MV-4-11 (cell line): ENCODE measurements at places on chromosomes 13 and 19.

- DNase-seq = no peak
These were observed 25.9 kb downstream of the ZSWIM9 start for GRCh38 chr19:48196321-48196763.

DNA sequence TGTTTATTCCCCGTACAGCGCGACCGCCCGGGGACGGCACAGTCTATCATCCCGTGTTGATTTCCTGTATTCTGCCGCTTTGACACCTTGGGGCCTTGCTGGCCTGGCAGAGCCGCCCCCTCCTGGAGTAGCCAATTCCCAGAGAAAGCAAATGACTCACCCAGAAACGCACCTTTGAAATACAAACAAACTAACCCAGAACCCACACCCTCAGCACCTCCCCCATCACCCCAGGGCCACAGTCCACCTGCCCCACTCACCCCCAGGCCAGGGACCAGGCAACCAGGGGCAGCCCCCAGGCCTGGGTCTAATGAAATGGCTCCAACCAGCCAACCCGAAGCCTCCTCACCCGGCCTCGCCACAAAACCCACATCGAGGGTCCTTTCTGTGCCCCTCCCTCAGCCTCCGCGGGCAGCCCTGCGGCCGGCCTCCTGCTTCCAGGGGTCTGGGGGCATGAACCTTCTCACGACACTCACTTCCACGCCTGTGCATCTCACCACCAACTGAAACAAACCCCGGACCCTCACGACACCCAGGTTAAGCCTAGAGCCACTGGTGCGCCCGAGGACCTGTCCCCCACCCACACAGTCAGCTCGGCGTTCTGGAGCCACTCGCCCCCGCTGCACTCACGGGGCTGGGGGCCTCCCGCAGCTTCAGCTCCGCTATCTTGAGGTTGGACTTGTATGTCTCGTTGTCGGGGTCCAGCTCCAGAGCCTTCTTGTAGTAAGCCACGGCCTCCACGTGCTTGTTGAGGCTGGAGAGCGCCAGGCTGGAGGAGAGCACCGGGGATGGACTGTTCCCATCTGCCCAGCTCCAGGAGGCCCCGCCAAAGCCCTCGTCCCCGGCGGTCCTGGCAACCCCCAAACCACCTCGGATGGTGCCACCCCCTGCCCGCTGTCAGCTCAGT lies 20.9 kb downstream of the SGTA start:
- DNase-seq = no peak

DNA sequence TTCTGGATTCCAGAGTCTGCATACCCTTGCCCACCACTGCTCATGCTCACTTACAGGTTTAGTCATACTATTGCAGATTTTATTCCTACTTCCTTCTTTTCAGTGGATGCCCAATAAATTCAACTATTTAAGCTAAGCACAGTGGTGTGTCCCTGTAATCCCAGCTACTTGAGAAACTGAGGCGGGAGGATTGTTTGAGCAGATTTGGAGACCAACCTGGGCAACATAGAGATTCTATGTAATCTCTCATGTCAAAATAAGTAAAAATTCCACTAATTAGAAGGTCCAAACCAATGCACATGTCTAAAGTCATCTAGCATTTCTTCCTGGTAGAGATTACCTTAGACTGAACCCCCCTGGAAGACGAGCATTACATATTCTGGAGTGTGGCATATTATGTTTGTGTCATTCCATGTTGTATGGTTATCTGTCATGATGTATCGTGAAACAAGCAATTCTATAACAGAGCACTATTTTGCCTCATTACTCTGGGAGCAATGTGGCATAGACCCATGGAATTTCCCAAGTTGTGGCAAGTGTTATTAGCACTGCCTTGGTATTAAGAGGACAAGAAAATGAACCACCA lies 8.3 kb downstream of the HMGB1 start:
- no peak for DNase-seq

- peak; percentile 28 for DNase-seq
These were observed 3.3 kb upstream of the ATP1A3 start for GRCh38 chr19:41997121-41997850.

GRCh38 chr13:46624353-46624752 lies 71.4 kb downstream of the LRCH1 start:
- no peak for DNase-seq

DNA sequence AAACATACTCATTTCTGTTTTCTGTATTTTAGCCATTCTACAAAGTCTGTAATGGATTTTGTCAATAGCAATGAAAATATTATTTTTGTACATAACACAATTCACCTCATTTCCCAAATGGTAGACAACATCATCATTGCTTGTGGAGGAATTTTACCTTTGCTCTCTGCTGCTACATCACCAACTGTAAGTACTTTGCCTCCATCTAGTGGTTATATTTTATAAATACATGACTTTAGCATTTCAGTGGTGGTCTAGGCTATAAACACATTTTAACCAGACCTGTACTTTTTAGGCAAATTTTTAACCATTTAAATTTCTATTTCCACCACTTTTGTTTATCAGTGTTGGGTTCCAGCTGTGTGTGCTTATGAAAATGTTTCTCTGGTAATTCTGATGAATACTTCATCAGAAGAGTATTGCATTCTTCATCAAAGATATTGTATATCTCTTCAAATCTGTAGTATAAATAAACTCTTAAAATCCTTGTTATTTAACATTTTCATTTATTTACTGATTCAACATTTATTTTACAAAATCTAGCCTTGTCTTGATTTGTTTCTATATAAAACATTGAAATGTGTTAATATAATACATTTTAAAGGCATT lies 222.4 kb downstream of the NBEA start:
- DNase-seq = peak; percentile 22

- DNase-seq = no peak
These were observed 103.8 kb downstream of the KL start for GRCh38 chr13:33119856-33120543.

DNA sequence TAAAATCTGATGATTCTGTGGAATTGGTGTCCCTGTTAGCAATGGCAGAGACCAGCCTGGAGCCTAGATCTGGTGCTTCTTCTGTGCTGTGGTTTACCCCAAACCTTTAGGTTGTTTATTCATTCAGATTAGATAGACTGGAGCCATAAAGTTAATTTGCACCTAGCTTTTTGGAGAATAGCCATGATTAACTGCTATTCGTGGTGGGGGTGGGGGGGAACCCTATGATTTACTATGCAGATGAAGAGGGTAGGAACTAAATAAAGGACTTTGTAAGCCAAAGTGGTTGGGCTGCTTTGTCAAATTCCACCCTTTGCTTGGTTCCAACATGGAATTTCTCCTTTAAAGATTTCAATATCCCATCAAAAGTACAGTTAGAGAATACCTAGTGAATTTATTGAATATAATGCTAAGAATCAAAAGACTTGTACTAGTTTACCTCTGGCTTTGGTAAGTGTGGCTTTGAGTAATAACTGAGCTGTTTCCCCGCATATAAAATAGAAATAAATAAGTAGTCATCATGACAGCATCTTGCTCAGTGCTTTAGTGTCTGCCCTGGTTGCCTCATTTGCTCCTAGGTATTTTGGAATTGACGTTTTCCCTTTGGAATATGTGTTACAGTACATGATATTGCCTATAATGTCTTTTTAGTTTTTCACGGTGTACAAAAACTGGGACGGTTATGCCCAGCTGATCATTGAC lies 27.6 kb downstream of the SKA3 start:
- DNase-seq = no peak

DNA sequence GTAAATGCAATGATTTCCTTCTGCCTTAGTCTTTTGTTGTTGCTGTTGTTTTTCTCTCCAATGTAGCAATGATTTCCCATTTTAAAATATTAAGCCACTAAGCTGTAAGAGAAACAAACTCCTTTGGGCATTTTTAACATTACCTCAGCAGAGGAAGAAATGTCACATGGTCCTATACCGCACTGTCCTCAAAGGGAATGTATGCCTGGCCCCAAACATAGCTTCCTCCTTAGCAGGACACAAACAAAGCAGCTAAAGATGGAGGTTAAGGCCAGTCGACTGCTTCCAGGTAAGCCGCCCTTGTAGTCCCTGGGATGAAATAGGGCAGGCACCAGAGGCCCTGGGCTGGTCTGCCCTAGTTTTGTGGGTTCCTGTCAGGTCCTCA lies 249.0 kb downstream of the TSHZ3 start:
- DNase-seq = no peak

DNA sequence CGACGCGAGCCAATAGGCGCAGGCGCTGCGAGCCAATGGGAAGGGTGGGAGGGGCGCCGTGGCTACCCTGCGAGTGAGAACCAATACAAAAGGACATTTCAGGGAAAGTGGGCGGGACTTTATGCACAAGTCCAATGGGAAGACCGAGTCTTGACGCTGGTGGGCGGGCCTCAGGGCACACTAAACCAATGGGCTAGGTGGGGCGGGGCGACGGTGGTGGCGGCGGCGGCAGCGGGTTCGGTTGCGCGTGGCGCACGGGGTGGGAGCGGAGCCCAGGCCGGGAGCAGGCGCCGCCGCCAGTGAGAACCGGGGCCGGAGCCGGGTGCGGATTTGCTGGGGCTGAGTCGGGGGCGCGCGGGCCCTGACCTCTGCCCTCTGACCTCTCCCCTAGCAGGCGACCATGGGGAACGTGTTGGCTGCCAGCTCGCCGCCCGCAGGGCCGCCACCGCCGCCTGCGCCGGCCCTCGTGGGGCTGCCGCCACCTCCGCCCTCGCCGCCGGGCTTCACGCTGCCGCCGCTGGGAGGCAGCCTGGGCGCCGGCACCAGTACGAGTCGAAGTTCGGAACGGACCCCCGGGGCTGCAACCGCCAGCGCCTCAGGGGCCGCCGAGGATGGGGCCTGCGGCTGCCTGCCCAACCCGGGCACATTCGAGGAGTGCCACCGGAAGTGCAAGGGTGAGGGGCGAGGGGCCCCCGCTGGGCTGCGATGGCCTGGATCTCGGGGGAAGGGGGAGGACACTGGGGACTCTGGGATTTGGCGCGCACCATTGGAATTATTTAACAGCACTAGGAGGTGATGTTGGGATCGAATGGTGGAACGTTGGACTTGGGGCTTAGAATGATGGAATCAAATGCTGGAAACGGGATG lies at the start of gene TOMM40:
TOMM40 (plus strand) TSS at position 239 of the 867 bp plus-strand sequence; CDS start at position 401, 162 bp downstream.
- peak; percentile 100 for DNase-seq

DNA sequence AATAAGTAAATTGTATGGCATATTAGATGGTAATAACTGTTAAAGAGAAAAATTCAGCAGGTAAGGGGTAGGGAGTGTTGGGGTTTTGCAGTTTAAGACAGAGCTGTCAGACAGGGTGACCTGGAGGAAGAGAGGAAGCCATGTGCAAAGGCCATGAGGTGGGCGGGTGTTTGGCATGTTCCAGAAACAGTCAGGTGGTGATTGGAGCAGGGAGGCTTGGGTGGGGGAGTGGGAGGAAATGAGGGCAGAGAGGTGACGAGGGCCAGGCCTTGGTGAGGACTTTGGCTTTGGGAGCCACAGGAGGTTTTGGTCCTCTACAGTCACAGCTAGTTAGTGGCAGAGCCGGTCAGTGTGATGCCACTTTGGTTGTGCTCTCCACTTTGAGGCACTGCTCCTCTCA lies 20.1 kb downstream of the RYR1 start:
- no peak for DNase-seq

GRCh38 chr13:33918199-33918932 lies 100.4 kb downstream of the RFC3 start:
- DNase-seq = peak; percentile 54
